Cerebellar nuclear complex (tissue), 1 donor: ENCODE measurements at places on chromosomes 2 and 18.
A peak's percentile ranks its signal among the peaks of the same experiment; 100 is the strongest.

- no peak for DNase-seq
Observed at GRCh38 chr2:45826884-45827635, 175.6 kb downstream of the PRKCE start.

DNA sequence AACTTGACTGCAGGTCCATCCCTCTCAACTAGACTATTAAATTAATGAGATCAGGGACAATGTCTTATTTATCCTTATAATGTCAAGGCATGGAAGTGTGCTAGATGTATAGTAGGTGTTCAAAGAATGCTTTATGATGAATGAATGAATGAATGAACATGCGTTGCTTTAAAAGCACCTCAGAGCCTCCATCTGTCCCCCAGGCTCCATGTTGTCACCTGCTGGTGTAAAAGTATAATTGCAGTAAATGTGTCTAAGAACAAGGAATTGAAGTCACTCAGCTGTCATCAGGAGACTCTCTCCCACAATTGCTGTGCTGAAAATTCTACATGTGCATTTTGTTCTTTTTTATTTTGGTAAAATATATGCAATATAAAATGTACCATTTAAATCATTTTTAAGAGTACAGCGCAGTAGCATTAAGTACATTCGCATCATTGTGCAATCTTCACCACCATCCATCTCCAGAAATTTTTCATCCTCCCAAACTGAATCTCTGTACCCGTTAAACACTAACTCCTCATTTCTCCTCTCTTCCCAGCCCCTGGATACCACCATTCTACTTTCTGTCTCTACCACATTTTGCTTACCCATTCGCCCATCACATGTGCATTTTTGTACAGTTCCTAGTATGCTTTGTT is 52.6 kb downstream of the GNAL start:
- DNase-seq, result no peak

GRCh38 chr18:22683196-22683676 is 249.9 kb upstream of the RBBP8 start:
- DNase-seq, result no peak

- no peak for DNase-seq
Observed at GRCh38 chr2:153027533-153027932, 309.1 kb downstream of the ARL6IP6 start.

- no peak for DNase-seq
Observed at GRCh38 chr2:102286041-102286440, 25.3 kb upstream of the IL1RL1 start.

DNA sequence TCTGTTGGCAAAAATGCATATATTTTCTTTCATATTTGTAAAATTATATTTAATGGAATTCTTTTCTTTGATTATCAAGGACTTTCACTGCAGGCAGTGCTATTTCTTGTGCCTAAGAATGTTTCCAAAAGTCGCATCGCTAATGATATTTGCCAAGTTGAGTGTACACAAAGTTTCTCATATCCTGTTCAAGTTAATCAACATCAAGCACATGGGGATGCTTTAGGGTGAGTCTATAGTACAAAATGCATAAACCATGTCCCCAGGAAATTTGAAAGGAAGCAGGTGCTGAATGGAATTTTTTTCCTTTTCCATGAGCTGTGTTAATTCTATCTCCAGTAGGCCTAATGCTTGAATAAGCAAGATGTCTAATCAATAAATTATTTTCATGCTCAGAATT is 129.7 kb downstream of the GALNT1 start:
- no peak for DNase-seq

- DNase-seq, result no peak
Observed at GRCh38 chr2:227862227-227862740, 9.1 kb upstream of the DAW1 start.

- DNase-seq, result no peak
Observed at GRCh38 chr2:233832869-233833311, 21.4 kb downstream of the HJURP start.

DNA sequence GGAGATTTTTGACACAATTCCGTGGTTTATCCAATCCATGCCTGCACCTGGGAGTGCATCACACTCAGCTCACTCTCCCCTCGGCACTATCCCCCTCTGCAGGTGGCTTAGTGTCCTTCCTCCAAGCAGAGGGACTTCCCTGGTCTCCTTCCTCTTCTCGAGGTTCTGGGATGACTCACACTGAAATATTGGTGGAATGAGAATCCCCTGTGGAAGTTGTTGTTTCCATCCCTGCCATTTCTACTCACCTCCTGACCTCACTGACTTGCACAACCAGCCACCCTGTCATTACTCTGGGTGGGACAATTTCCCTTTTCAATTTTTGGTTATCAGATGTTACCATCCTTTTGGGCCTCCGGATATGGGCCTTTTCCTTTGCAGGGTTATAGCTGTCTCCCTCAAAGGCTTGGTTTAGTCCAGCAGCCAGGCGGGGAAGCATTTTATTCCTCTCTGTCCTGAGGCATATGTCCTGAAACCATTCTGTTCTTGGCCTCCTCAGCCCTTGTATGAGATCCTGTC is 59.9 kb downstream of the PTPRM start:
- DNase-seq, result no peak

DNA sequence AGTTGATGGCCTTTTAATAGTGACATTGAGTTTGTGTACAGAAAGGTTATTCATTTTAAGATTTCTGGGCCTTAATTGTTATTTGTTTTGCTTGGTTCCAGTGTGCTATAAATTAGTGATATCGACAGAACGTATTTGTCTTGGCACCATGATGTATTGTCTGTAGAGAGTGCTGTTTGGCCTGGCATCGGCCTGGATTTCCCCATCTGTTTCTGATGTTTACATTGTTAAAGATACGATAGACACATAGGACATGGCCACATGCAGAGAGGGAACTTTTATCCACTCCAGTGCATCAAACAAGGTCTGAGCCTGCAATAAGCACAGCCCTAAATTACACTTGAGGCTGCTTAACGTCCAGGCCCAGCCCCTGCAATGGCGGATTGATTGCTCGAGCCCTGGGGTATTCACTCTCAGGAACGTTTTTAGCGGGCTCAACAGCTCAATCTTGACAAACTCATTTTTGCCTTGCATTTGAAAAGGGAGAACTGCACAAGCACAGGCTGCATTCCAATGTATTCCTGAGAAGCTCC is 144.7 kb downstream of the SLC4A3 start:
- no peak for DNase-seq

GRCh38 chr2:225889452-225889851 is 489.9 kb downstream of the NYAP2 start:
- DNase-seq, result no peak

DNA sequence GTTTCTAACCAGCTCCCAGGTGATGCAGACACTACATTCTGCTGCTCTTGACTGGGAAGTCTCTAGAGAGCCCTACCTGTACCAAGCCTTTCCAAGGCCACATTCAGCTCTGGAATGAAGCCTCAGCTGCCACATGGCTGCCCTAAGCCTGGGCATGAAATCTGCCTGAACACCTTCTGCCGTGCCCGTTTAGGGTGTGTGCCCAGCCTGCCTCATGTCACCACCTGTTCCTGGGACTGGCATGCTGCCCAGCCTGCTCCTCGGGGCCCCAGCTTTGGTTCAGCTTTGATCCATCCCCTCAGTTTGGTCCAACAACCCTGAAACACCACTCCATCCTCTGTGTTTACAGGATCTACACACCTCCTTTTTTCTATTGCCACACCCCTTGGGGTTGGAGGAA is 210.9 kb downstream of the L3MBTL4 start:
- DNase-seq, result peak; percentile 64

- no peak for DNase-seq
Observed at GRCh38 chr2:46146866-46147502, 150.2 kb upstream of the EPAS1 start.

DNA sequence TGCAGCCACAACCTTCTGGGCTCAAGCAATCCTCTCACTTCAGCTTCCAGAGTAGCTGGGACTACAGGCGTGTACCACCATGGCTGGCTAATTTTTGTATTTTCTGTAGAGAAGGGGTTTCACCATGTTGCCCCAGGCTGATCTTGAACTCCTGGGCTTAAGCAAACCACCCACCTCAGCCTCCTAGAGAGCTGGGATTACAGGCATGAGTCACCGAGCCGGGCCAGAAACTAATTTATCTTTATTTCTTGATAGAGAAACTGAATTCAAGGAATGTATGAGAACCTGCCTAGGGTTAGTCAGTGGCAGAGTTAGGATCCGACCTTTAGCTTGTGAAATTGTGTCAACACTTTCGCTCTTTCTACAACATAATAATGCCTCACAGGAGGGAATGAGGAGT is 19.3 kb upstream of the ITGAV start:
- no peak for DNase-seq

- DNase-seq, result no peak
Observed at GRCh38 chr2:80475970-80476369, 171.4 kb upstream of the LRRTM1 start.

- no peak for DNase-seq
Observed at GRCh38 chr2:26471766-26472706, 5.9 kb downstream of the OTOF start.

GRCh38 chr2:113979191-113980128 is 89.6 kb downstream of the ACTR3 start:
- DNase-seq, result no peak

GRCh38 chr18:41263956-41264355 is 691.1 kb upstream of the PIK3C3 start:
- DNase-seq, result no peak

- DNase-seq, result no peak
Observed at GRCh38 chr18:45619062-45619825, 4.0 kb downstream of the SLC14A2 start.

GRCh38 chr18:74257083-74257482 is 34.7 kb downstream of the CYB5A start:
- DNase-seq, result no peak

GRCh38 chr2:7363906-7364305 is 446.7 kb downstream of the RNF144A start:
- no peak for DNase-seq

GRCh38 chr18:79422022-79422782 is 26.5 kb downstream of the NFATC1 start:
- DNase-seq, result no peak

- no peak for DNase-seq
Observed at GRCh38 chr2:224591220-224591619, 6.1 kb upstream of the CUL3 start.

DNA sequence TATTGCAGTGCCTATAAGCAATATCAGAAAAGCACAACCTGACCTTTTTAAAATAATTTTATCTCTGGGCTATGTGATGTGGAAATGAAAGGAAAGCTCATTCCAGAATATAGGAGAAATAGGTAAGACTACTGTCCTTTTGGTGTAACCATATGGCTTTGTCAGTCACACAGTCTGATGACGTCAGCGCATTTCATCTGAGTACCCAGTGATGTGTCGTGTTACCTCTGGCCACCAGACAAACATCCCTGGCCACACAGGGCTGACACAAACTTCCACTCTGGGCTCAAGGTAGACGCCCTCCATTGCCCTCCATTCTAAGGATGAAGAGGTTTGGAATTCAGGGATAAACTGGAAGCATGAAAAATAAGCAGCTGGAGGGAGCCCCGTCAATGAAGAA is 506.7 kb downstream of the CMPK2 start:
- no peak for DNase-seq

GRCh38 chr2:233802132-233802815 is 24.1 kb downstream of the MROH2A start:
- DNase-seq, result no peak

GRCh38 chr2:80365762-80366161 is 61.2 kb upstream of the LRRTM1 start:
- DNase-seq, result no peak

- no peak for DNase-seq
Observed at GRCh38 chr2:56590611-56591010, 406.8 kb downstream of the CCDC85A start.

DNA sequence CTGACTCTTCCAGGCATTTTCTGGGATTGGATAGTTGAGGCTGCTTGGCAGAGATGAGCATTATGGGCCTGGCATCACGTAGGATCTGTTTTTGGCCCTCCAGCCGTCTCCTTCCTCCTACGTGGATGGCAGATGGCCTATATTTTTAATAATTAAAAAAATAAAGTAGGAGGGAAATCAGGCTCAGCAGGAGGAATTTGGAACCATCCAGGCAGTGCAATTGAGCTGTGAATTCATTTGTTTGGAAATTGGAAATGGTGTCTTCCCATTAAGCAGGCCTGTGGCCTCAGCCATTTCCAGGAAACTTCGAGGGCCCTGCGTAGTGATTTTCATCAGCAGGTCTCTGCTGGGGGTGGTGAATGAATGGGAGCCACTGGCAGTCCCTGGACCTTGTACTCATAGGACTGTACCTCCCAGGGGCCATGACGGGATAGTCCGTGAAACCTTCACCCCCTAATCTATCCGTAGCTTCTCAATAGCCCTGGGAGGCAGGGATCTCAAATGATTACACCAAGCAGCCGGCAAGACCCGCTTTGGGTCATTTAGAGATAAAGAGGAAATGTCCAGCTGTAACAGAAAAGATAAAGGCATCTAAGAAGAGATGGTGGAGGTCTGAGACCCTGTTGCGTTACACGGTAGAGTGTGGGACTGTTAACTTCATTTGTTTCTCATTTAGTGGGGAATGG is 73.1 kb upstream of the TNP1 start:
- peak; percentile 12 for DNase-seq

- DNase-seq, result no peak
Observed at GRCh38 chr18:4207383-4207985, 247.6 kb downstream of the DLGAP1 start.

GRCh38 chr2:189517847-189518535 is 62.6 kb downstream of the SLC40A1 start:
- no peak for DNase-seq

GRCh38 chr2:42859006-42859552 is 66.7 kb upstream of the HAAO start:
- DNase-seq, result no peak

- no peak for DNase-seq
Observed at GRCh38 chr2:69659349-69659748, 15.8 kb upstream of the AAK1 start.

DNA sequence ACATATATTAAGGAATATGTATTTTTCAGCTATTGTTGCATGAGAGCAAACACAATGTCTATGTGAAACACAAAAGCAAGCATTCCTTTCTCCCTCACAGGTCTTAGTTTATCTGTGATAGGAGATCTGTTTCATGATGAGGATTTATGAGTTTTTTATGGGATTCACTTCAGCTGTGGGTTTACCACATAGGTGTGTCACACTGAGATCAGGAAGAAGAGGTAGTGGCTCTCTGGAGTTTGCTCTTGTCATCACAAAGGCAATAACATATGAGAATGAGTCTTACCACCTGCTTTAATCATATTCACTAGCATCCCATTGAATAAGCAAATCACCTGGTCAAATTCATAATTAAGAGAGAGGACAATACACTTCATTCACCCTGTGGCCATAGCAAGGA is 960.3 kb upstream of the SLC39A10 start:
- no peak for DNase-seq

DNA sequence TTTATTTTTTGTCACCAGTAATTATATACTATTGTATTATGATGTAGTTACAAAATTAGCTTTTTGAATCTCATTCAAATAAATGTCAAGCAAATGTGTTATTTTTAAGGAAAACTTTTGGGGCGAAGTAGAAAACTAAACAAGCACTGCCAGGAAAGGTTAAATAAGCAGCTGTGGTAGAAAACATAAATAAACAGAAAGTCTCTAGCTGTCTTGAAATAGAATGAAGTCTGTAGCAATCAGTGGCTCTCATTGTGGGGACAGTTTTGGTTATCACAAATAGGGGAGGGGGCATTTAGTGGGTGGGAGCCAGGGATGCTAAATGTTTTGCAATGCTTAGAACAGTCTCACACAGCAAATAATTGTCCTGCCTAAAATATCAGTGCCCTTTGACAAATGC is 3.4 kb downstream of the INSIG2 start:
- DNase-seq, result no peak

- DNase-seq, result no peak
Observed at GRCh38 chr2:159912580-159912979, 114.6 kb upstream of the CD302 start.

GRCh38 chr2:159849160-159849813 is 51.3 kb upstream of the CD302 start:
- no peak for DNase-seq

GRCh38 chr2:217742841-217743240 is 260.0 kb downstream of the TNS1 start:
- no peak for DNase-seq
